Nephron progenitor cell (in vitro differentiated cells): ENCODE measurements at places on chromosomes 2 and 18.
A peak's percentile ranks its signal among the peaks of the same experiment; 100 is the strongest.

DNA sequence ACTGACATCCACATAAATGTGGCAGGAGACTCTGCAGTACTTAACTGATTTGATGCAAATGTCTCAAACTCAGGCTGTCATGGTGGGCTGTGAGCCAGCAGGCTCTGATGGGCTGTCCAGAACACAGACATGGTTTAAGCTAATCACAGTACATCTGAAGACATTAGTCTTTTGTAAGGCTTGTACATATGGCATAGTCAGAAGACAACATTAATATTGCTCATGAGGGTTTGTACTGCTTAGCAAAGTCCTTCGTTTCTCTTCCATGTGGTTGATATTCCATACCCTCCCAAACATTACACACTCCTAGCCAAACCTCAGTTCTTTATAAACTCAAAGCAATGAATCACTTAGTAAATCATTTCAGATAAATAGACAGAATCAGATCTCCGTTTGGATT lies 330.6 kb downstream of the RND3 start:
- DNase-seq: no peak

GRCh38 chr18:78905334-78905733 lies 74.3 kb upstream of the SALL3 start:
- no peak for DNase-seq

DNA sequence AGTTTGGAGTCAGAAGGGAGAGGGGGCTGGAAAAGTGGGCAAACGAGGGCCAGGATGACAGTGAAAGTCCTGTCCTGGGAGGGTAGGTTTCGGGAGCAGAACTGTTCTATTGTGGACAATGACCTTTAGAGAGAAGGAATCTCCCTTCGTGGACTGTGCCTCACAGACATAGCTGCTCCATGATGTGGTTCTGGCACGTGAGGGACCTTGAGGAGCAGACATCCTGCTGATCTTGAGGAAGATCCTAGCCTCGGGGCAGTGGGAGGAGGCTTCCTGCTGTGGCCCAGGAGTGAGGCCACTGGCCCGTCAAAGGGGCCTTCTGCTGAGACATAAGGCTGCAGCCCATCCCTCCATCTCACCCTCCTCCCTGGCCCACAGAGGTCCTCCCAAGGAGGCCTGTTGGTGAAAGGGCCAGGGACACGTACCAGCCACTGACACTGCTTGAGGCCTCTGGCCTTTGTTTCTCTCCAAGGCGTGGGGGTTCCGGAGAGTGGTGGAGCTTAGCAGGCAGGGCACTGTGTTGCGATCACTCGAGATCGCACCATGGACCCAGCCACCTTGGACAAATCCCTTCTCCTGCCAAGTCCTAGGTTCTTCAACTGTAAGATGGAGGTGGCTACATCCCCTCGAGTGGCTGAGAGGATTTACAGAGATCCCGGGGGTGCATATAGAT lies 167.2 kb downstream of the CELF4 start:
- no peak for DNase-seq

GRCh38 chr2:48854681-48855080 lies 99.2 kb upstream of the LHCGR start:
- DNase-seq: no peak

- peak; percentile 3 for DNase-seq
These were observed 1467.8 kb downstream of the DPP10 start for GRCh38 chr2:115910270-115910669.

DNA sequence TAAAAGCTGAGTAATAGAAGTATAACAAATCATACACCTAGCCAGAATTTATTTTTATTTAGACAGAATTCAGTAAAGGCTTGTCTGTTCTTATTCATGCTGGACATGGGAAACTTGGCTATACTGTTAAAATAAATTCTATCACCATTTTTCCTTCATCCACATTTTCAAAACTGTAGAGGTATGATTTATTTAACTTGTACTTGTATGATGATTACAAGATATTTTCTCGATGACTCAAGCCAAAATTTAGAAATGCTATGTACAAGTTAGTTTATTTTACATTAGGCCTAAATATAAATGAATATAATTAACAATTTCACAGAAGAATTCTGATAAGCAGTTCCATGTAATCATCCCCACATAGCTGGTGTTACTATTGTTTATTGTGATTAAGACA lies 194.8 kb upstream of the DOK6 start:
- no peak for DNase-seq

GRCh38 chr2:161257123-161257952 lies 50.9 kb upstream of the PSMD14 start:
- DNase-seq: no peak

DNA sequence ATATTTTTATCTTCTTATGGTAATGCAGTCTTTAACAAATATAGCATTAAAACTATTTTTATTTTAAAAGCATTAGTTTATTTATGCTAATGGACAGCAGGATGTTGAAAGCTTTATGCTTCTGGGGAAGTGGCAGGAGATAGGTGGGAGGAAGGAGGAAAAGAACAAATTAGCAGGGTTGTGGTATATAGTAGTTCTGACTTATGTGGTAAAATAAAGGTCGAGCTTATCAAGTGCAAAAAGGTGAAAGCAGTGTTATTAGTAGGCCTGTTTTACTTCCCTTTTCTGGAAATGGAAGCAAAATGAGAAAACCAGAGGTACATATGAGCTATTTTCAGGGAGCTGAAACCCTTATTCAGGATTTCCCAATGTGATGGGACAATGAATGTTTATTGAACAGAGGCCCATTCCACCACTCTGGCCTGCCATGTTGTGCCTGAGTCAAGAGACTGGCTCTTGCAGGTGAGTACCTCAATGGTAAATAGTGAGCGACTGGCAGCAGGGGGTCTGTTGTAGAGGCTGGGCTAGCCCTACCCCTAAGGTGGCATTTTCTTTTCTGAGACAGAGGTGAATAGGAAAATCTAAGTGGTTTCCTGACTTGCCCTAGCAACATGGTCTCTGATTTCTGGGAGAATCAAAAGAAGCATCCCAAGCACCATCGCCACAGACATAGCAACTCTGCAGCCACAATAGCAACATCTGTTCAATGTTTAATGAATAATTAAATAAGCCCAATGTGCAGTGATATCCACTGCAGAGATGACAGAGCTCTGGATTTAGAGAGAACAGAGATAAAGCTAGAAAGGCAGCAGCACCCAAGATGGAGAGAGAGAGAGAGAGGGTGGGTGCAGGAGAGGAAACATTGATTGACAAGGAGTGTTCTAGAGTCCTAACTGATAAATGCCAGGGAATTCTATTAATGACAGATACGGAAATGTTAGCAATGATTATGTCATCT lies 119.7 kb downstream of the UPP2 start:
- no peak for DNase-seq

- DNase-seq: no peak
These were observed 3.8 kb downstream of the TCF4 start for GRCh38 chr18:55584201-55584600.

DNA sequence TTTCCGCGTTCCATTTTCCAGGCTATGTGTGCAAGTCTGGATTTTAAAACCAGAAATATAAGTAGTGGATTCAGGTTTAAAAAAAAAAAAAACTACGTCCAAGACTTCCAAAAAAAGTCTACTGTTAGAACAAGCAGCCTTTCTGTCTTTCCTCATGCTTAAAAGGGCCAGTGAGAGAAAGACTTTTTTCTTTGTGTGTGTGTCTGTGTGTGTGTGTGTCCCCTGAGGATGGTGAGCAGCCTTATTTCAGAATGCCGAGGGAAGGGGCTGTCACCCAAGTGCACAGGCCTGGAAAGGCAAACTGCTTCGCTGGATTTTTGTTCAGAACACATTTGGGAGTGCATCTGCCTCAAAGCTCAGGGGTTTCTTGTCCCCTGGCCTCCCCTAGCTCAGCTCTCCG lies 98.8 kb downstream of the ZBTB7C start:
- no peak for DNase-seq

DNA sequence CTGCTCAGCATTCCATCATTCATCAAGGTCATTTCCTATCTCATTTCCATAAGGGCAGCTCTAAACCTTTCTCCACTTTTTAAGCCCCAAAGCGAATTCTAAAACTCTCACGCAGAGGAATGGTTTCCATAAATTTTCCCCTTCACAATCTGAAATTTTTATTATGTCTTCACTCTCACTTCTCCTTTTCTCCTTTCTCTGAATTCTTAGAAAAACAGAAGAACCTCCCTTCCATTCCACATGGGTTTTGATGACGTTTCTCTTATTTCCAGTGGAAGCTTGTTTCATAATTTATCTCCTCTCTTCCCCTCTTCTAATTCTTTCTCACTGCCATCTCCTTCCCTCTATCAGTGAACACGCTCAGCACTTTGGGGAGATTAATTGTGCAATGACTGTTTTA lies 97.3 kb downstream of the SPATS2L start:
- no peak for DNase-seq
